GF-D8 (cell line): ENCODE measurements at places on chromosomes 1 and 21.
A peak's percentile ranks its signal among the peaks of the same experiment; 100 is the strongest.

- no peak for DNase-seq
Measured at GRCh38 chr1:160954158-160955104, at the start of gene ITLN2. ITLN2 (minus strand) TSS chr1:160954809; CDS start chr1:160954741, 68 bp downstream.

- no peak for DNase-seq
Measured at GRCh38 chr1:21936366-21937031, 611 bp downstream of the HSPG2 start.

DNA sequence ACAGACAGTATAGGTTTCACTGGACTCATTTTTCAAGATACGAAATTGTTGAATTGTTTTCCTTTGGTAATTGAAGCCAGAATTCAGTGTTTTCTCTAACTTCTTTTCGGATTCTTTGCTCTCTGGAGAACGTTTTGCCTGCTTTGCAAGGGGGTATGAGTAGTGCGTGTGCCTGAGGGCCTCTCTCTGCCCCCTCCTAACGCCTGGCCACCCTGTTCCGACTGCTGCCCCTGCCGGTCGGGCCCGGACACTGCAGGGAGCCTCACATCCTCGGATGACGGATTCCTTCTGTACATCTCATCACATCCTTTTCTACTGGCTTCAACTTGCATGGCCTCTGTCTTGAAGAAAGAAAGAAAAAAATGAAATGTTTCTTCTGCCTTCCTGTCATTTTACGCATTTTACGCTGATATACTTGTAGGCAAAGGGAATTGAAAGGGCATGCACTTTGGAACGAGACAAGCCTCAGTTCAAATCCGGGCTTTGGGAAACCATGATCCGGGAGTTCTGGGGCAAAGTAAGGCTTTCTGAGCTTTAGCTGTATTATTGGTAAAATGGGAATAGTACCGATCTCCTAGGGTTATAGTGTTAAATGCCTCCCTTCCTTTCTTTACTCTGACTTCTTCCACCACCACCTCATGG lies 65.1 kb downstream of the DISC1 start:
- DNase-seq = no peak

- DNase-seq = no peak
Measured at GRCh38 chr1:118977600-118977999, 10.5 kb downstream of the TBX15 start.

- no peak for DNase-seq
Measured at GRCh38 chr1:173212952-173213491, 5.9 kb upstream of the TNFSF4 start.

DNA sequence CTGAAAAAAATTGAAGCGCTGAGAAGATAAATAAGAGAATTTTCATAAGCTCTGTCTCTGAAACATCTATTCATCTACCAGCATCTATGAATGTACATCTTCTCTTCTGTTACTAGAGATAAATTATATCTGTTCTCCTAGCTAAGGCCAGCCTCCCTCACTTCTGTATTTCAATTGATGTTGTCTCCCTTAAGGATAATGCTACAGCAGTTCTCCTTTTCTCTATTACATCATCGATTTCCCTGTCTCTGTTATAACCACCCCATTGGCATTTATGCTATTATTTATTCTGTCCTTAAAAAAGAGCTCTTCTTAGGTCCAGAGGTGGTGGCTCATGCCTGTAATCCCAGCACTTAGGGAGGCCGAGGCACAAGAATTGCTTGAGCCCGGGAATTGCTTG lies 42.9 kb upstream of the TMCO2 start:
- no peak for DNase-seq

GRCh38 chr1:247562198-247562597 lies 13.3 kb downstream of the GCSAML start:
- DNase-seq = no peak

GRCh38 chr21:45836268-45836655 lies 145.3 kb upstream of the COL6A1 start:
- no peak for DNase-seq

DNA sequence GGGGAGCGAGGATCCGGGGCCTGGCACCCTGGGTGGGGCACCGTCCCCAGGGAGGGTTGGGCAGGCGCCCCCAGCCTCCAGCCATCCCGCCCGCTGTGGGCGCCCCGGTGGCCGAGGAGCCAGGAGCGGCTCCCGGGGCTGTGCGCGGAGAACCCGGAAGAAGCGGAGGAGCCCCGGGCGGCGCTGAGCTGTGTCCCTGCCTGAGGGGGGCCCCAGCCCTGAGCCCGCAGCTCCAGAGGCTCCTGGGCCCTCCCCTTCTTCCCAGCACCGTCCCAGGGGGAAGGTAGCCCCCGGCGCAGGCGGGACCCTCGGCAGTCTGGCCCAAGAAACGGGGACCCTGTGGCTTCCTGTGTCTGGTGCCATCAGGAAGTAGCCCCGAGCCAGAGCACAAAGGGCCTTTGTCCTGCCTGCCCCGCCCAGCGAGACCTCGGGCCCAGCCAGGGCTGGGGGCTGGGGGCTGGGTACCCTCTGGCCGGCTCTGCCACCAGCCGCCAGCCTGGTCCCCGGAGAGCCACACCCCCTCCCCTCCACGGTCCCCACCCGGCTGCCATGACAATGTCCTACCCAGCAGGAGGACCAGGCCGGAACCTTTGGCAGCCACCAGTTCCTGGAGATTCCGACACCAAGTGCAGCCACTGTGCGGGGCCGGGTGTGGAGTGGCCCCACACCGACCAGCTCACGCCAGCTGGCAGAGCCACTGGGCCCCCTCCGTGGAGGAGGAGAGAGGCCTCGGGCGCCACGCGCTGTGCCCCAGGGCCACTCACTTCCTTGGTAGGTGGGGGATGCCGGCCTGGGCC lies 15.6 kb upstream of the TTLL10 start:
- DNase-seq = no peak

DNA sequence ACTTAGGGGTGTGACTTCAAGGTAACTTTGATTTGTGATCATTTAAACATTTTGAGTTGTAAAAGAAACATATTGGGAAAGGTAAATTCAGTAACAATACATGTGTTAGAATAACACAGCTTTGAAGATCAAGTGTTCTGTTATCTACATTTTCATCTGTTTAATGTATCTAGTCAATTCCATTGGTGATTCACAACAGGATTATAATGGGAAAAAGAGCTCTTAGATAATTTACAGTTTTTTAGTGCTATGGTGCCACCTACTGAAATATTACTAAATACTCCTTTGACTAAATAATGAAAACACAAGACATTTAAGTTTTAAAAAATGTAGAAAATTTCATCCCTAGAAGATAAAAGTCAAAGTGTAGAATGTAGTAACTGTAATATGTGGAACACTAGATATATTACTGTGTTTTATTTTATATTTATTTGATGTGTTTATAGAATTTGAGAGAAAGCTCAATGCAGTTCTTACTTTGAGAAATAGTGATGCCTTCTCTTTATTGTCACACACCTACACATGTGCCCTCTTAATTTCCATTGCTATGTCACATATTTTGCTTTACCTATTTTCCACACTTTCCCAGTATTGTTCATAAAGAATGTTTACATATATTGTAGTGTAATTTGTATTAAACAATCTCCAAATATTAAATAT lies 47.4 kb downstream of the PTPRC start:
- DNase-seq = peak; percentile 22

- DNase-seq = peak; percentile 40
Measured at GRCh38 chr1:24745711-24746413, 615 bp downstream of the CLIC4 start.

- no peak for DNase-seq
Measured at GRCh38 chr1:238487931-238488330, 597.2 kb upstream of the ZP4 start.

- no peak for DNase-seq
Measured at GRCh38 chr21:30482130-30482529, 2.0 kb upstream of the KRTAP19-1 start.

DNA sequence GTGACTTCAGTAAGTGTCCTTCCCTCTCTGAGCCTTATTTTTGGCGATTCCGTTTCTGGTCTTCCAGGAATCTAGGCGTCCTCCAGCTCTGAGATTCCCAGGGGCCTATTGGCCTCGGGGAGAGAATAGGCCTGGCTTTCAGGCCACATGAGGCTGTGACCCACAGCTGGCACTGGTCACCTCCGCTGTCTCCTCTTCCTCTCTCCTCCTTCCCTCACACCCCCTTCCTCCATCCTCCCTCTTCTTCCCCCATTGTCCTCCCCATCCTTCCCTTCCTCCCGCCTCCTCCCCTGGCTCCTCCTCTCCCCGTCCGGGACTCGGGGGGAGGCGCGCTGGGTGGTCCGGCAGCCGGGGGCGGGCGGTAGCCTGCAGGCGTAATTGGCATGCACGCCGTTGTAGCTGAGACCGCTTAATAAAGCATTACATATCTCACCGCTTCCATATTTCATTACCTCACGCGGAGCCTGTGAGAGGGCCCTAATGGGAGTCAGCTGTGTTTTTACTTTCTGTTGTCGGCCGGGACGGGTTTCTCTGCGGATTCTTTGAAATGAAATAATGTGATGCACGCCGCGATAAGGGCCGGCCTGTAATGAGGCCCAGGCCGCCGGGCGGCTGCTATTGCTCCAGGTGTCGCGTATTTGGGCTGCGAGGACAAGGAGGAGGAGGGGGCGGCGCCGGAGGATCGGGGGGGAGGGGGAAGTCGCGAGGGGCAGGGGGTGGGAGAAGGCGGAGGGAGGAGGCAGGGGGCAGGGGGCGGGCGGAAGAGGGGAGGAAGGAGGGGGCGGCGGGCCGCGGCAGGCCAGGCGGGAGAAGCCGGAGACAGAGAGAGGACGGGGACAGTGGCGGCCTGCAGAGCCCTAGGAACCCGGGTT lies 95.3 kb downstream of the FOXD2 start:
- DNase-seq = no peak

DNA sequence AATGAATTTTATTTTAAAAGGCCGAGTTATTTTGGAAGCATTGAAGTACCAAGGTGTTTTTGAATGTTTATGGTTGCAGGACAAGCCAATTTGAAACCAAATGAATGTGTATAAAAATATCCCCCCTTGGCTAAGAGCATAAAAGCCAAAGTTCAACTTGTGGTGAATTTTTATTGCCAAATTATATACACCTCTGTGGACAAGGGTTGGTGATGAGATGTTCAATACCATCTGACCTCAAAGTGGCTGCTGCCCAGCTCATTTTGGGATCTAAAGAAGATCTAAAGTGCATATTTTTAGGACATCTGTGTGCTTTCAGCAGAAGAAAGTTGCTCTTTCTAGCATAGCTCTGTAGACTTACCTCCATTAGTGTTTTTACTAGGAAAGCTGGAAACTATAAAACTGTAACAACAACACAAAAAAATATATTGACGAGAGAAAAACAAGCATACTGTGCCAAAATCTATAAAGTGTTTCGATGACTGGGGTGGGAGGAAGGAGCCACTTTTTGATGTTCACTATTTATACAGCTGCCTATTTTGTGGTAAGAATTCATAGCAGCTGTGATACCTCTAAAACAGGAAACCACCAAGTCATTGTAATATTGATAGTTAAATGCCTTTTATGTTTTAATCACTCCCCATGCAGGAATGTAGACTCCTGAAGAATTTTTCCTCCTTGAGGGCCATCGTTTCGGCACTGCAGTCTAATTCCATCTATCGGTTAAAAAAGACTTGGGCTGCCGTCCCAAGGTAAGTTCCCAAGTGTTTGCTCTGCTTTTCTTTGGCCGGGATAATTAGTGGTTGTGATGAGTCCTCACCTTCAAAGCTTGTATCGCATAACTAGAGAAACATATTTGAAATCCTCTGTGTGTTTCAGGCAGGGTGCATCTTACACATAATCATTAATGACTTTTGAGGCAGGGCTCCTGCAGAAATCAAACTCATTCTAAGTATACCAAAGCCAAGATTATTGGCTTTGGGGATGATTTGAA lies 83.2 kb downstream of the RGL1 start:
- no peak for DNase-seq

- no peak for DNase-seq
Measured at GRCh38 chr1:33624991-33625870, 152.8 kb downstream of the ZSCAN20 start.

- no peak for DNase-seq
Measured at GRCh38 chr1:232127190-232127589, 500.6 kb downstream of the DISC1 start.

- no peak for DNase-seq
Measured at GRCh38 chr1:117077267-117077666, 17.1 kb downstream of the TTF2 start.

- no peak for DNase-seq
Measured at GRCh38 chr1:233459968-233460367, 132.4 kb downstream of the MAP3K21 start.

DNA sequence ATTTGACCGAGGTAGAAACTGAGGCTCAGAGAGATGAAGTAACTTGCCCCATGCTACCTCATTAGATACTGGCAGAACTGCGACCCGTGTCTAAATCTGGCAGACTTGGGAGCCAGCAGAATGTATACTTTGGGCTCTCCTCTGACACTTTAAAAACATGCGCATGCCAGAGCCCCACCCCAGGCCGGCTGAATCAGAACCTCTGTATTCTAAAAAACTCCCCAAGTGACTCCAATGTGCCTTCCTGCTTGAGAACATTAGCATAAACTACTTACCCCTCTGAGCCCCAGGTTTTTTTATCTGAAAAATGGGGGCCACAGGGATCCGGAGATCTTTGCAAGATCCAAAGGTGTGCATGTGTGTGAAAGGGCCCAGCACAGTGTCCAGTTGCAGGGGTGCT lies 344.7 kb upstream of the USP24 start:
- no peak for DNase-seq

DNA sequence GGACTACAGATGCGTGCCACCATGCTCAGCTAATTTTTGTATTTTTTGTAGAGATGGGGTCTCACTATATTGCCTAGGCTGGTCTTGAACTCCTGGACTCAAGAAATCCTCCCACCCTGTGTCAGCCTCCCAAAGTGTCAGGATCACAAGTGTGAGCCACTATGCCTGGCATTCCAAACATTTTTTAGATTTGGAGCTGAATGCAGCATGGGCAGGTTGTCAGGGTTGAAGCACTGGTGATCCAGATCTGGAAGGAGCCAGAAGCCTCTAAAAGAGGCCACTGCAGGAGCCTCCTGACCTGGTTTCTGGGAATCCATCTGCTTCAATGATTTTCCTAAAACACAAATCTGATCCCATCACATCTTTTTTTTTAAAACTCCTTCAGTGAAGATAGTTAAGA lies 1.8 kb upstream of the CTPS1 start:
- no peak for DNase-seq

GRCh38 chr1:151213560-151213959 lies 15.2 kb downstream of the PIP5K1A start:
- no peak for DNase-seq

DNA sequence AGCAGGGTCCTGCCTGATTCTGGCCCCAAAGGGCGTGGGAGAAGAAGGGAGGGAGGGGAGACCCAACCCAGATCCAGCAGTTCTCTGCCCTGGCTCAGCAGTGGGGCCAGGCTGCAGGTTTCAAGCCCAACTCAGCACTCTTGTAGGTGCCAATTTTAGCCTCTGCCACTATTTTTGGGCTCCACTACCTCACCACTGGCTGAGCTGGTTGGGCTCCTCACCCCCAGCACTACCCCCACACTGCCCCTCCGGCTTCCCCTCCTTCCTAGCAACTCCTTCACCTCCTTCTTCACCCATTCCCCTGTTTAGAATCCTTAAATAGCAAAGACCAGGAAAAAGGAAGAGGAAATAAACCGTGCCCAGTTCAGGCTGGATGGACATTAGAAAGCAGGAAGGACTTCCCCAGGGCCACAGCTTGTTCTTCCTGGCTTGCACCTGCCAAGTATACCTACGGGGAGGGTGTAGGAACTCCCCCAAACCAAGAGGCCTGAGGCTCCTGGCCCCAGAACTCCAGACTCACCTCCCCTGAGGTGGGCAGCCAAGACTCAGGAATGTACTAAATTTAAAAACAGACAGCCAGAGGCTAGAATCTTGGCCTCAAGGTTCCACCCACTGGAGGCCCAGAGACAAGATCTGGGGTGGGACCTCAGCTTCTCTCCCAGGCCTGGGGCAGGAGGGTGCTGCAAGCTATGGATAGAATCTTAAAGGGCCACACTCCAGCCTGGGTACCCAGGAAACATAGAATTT lies 1.4 kb upstream of the ARHGEF2 start:
- no peak for DNase-seq

- DNase-seq = no peak
Measured at GRCh38 chr21:32186804-32187203, 92.0 kb downstream of the MIS18A start.
